HepG2 (cell line): ENCODE measurements at places on chromosomes 6 and 20. TPM values are rescaled to one million over a fixed set of nuclear protein-coding genes. Genes with fewer than 3 reads are reported as not detected.

DNA sequence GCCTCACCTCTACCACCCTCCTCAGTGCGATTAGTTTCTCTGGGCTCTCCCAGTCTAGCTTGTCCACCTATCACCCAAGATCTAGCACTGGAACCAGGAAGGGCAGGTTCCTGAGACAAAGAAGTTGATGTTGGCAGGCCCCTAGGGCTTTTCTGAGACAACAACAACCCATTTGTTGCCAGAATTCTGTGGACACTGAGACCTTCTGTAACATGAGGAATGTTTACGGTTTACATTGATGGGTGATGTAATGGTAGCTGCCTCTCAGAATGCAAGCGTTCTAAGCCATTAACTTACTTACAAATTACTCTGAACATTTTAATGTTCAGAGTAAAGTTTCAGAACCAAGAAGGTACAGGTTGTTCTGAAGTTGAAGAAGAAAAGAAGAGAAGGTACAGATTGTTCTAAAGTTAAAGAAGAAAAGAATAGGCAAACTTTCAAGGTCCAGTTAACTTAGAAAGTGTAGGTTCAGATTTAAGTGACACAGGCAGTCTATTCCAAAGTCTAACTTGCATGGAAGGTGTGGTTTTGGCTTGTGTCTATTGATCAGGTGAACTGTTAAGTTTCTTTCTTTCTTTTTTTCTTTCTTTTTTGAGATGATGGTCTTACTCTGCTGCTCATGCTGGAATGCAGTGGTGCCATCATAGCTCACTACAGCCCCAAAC is 3.7 kb upstream of the MED23 start:
- H3K4me3 ChIP-seq, result peak overlapping the region; percentile 17; the same call in 1 of the 2 replicates
- peak overlapping the region; percentile 47 for H3K27ac ChIP-seq
- H3K4me1 ChIP-seq, result peaks cover 48% of the 10 kb centered on the region
- DNase-seq, result peak; percentile 46

DNA sequence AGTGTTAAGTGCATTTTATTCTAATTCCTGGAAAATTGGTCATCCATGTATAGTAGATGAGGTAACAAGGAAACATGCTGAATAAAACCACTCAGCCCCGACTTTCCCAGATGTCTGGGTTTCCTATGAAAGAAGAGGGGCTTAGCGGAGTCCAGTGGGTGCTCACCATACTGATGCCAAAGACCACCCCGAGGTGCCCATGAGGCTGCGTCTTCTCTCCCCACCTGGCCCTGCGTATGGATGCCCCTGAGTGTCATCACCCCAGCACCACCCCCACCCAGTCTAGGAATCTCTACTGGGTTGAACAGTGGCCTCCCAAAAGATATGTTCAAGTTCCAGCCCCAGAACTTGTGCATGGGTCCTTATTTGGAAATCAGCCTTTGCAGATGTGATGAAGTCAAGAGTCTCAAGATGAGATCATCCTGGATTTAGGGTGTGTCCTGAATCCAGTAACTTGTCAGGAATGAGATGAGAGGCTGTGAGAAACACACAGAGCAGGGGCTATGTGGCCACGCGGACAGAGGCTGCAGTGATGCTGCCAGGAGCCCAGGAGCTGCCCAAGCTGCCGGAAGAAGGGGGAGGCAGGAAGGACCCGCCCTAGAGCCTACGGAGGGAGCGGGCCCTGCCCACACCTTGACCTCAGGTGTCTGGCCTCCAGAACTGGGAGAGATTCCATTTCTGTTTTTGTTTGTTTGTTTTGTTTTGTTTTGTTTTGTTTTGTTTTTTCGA is 124.6 kb upstream of the CDH4 start:
- H3K4me3 ChIP-seq, result no peak overlapping the region
- peaks cover 1% of the 10 kb centered on the region; the same call in 1 of the 2 replicates for H3K27me3 ChIP-seq
- no peak for DNase-seq
- H3K27ac ChIP-seq, result no peak overlapping the region
- H3K4me1 ChIP-seq, result no peaks in the 10 kb centered on the region

DNA sequence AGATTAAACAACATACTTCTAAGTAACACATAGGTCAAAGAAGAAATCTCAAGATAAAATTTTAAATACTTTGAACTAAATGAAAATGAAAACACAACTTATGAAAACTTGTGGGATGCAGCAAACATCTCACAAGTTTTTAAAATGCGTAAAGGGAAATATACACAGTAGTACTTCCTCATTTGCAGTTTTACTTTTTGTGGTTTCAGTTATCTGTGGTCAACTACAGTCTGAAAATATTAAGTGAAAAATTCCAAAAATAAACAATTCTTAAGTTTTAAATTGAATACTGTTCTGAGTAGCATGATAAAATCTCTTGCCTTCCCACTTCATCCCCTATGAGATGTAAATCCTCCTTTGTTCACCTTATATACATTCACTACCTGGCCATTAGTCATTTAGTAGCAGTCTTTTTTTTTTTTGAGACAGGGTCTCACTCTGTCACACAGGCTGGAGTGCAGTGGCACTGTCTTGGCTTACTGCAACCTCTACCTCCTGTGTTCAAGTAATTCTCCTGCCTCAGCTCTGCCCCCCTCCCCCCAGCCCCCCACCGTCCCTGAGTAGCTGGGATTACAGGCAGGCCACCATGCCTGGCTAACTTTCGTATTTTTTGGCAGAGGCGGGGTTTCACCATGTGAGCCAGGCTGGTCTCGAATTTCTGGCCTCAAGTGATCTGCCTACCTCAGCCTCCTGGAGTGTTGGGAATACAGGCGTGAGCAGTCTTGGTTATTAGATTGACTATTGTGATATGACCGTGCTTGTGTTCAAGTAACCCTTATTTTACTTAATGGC is 154.6 kb upstream of the AHI1 start:
- H3K27ac ChIP-seq, result no peak overlapping the region
- no peak overlapping the region for H3K4me3 ChIP-seq
- H3K27me3 ChIP-seq, result no peaks in the 10 kb centered on the region
- H3K4me1 ChIP-seq, result no peaks in the 10 kb centered on the region

- no peaks in the 10 kb centered on the region for H3K27me3 ChIP-seq
- no peak overlapping the region for H3K27ac ChIP-seq
- no peak overlapping the region for H3K4me3 ChIP-seq
- no peaks in the 10 kb centered on the region for H3K36me3 ChIP-seq
- no peaks in the 10 kb centered on the region for H3K4me1 ChIP-seq
- no peak for DNase-seq
Observed at GRCh38 chr20:16049529-16050093, 523.6 kb downstream of the KIF16B start.

GRCh38 chr6:15250187-15251168 is 4.6 kb downstream of the JARID2 start:
- no peaks in the 10 kb centered on the region; the same call in 2 of the 3 replicates for H3K27me3 ChIP-seq
- no peak for DNase-seq
- H3K4me1 ChIP-seq, result peaks cover 44% of the 10 kb centered on the region
- H3K27ac ChIP-seq, result no peak overlapping the region
- no peaks in the 10 kb centered on the region for H3K36me3 ChIP-seq
- H3K4me3 ChIP-seq, result no peak overlapping the region

RAB44 gene
- total RNA-seq, result not detected in 2 replicates
